ENCODE measurements at places on chromosomes 7 and 10. TPM values are rescaled to one million over a fixed set of nuclear protein-coding genes. Genes with fewer than 3 reads are reported as not detected.
A peak's percentile ranks its signal among the peaks of the same experiment; 100 is the strongest.

Gene FAM13C
- 4.4 TPM for total RNA-seq

Gene CUZD1
- 0.51 TPM for total RNA-seq

Gene AGK
- 23.2 TPM for total RNA-seq

GRCh38 chr7:159105066-159105780 is 39.4 kb downstream of the VIPR2 start:
- peak; percentile 65 for DNase-seq

- DNase-seq = no peak
These were observed 8.5 kb upstream of the JAKMIP3 start for GRCh38 chr10:132057191-132057681.

GRCh38 chr10:99658622-99659030 is 683 bp upstream of the ENTPD7 start:
- DNase-seq = peak; percentile 91

- no peak for DNase-seq
These were observed 211.7 kb downstream of the CCSER2 start for GRCh38 chr10:84540022-84540616.

DNA sequence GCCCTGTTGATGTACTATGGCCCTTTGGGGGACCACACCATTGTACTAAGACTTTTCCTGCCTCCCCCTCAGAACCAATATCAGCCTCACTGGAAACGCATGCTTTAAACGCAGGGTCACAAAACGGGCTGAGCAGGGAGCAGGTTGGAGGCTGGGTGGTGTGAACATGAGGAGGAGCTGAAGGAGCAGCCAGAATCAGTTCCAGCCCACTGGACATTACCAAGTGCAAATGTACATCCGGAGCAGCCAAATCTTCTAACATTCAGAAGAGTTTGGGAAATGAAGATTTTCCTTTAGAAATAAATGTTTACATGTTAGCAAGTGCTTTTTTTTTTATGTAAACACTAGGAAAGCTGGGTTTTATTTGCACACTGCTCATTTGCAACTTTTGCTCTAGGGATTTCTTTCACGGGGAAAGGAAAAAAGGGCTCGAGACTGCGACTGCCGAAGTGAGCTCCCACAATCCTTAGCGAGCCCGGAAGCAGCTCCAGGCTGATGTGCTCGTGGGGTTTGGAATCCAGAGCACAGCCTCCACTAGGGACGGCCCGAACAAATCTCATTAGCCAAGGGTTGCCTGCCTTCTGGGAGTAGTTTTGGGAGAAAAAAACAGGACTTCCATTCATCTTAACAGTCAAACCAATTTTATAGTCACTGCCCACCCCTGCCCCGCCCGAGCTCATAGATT is 108.0 kb upstream of the YAE1 start:
- no peak for DNase-seq

DNA sequence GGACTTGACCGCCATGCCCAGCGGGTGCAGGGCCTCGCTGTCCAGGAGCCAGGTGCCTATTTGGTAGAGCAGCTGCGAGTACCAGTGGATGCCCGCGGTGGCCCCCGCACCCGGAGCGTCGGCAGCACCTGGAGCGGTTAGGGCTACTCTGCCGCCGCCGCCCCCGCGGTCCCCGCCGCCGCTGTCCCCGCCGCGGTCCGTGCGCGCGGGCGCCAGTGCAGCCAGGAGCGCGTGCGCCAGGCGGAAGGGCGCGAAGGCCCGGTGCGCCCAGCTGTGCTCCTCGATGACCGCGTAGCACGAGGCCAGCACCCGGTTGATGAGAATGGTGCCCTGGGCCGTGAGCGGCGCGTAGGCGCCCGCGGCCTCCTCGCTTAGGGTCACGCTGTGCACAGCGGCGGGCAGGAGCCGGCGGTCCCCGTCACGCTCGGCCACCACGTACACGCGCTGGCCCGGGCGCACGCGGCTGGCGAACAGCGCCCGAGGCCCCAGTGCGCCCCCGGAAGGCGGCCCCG is 9.3 kb downstream of the SHH start:
- DNase-seq = no peak
